ENCODE measurements at places on chromosomes 3 and 15.
A peak's percentile ranks its signal among the peaks of the same experiment; 100 is the strongest.

DNA sequence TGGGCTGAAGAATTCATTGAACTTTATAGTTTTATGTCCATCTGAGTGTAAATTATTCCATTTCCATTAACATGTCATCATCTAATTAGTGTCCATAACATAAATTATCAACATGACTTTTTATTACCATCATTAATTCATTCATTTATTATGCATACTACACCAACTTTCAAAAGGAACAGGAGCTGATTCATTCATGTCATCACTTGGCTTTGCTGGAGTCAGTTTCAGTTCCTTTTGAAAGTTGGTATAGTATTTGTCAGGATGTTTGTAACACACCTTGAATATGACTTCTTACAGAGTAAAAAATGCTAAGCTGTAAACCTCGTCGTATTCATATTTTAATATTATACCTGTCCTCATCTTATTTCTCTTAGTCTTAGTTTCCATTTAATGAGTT is 298.0 kb upstream of the RBMS3 start:
- DNase-seq = no peak

DNA sequence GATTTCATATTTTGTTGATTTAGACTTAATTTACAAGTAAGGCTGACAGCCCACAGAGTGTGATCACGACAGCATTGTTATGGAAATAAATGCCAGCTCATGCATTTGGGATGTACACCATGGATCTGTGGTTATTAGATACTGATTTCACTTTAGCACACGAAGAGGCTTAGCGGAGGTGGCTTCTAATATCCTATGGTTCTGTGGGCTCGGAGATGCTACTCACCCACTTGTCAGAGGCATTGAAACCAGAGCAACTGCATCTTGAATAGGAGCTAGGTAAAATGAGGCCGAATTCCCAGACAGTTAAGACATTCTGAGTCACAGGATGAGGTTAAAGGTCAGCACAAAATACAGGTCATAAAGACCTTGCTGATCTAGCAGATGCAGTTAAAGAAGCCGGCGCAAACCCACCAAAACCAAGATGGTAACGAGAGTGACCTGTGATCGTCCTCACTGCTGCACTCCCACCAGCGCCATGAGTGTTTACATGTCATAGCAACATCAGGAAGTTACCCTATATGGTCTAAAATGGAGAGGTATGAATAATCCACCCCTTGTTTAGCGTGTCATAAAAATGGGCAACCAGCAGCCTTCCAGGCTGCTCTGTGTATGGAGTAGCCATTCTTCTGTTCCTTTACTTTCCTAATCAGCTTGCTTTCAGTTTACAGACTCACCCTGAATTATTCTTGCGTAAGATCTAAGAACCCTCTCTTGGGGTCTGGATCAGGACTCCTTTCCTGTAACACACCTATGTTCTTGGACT is 117.5 kb downstream of the PGPEP1L start:
- no peak for DNase-seq

- DNase-seq = no peak
Observed at GRCh38 chr3:62892045-62892444, 16.8 kb upstream of the CADPS start.

- no peak for DNase-seq
Observed at GRCh38 chr3:143479727-143480126, 360.2 kb downstream of the CHST2 start.

GRCh38 chr15:70777170-70777926 is 14.0 kb upstream of the UACA start:
- DNase-seq = no peak

- DNase-seq = no peak
Observed at GRCh38 chr3:50138266-50139200, 16.6 kb upstream of the SEMA3F start.

- no peak for DNase-seq
Observed at GRCh38 chr3:157390713-157391515, 45.7 kb upstream of the PTX3 start.

DNA sequence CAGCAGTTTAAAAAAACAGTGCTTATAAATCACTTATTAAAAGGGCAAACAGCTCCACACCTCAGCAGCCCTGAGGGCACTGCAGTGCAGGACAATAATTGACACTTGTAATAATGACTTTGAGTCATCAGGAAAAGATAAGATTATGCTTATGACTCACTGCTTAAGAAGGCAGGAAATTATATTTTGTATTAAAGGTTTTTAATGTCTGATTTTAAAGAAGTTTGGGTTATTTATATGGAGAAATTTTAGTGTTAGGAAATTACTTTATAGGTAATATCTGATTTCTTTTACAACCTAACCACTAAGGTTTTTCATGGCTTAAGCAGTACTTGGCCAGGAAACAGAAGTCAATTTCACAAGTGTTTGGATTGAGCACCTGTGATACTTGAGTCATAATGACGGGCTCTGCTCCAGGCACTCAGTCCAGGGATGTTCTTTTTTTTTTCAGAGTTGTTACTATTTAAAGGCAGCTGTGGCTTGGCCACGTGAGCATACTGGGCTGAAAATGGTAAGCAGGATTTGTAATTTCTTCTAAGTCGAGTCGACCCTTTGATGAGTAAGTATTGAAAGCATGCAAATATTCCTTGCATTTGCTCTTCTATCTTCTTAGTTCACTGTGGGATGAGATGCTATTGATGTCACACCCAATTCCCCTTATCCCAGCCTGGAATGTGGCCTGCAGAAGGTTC is 21.6 kb upstream of the SLC6A20 start:
- DNase-seq = no peak

DNA sequence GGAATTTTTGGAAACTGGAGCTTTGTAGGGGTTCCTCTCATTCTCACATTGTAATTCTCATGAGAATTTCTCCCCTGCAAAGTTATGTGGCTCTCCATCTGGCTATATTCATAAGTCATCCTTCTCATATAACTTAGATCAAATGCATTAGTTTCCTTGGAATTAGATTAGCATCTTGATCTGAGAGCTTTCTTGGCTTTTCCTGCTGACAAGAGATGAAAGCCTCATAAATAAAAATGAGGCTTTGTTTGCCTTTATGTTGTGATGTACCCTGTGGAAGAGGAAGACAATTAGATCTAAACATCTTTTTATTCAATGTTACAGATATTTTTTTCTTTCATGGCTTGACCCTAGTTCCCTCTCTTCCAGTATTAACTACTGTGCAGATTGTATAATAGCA is 165.4 kb upstream of the ZPLD1 start:
- DNase-seq = no peak

DNA sequence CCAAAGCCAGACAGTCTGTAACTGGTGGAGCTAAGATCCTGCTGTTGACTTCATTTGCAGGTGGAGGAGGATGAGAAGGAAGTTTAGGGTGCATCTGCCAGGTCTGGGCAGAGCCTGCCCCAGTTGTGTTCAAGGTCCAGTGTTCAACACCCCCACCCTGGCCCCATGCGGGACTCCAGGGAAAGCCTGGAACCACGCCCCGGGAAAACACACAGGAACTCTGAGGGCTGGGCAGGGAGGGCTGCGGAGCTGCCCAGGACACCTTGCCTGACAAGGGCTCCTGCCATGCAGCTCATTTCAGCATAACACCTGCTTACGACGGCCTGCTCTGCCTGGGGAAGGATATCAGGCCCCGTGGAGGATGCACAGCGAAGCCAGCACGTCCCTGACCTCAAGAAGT is 286.3 kb downstream of the XXYLT1 start:
- no peak for DNase-seq

DNA sequence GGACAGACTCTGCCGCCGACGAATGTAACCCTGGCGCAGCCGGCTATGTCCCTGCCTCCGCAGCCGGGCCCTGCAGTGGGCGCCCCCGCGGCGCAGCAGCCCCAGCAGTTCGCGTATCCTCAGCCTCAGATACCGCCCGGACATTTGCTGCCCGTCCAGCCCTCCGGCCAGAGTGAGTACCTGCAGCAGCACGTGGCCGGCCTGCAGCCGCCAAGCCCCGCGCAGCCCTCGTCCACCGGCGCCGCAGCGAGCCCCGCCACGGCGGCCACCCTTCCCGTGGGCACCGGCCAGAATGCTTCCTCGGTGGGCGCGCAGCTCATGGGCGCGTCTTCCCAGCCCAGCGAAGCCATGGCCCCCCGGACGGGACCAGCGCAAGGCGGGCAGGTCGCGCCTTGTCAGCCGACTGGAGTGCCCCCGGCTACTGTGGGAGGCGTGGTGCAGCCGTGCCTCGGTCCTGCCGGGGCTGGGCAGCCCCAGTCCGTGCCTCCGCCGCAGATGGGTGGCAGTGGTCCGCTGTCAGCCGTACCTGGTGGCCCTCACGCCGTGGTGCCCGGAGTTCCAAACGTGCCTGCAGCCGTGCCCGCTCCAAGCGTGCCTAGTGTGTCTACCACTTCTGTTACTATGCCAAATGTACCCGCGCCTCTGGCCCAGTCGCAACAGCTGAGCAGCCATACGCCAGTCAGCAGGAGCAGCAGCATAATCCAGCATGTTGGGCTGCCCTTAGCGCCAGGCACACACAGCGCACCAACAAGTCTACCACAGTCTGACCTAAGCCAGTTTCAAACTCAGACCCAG is 2.4 kb downstream of the TSC22D2 start:
- DNase-seq = peak; percentile 14

DNA sequence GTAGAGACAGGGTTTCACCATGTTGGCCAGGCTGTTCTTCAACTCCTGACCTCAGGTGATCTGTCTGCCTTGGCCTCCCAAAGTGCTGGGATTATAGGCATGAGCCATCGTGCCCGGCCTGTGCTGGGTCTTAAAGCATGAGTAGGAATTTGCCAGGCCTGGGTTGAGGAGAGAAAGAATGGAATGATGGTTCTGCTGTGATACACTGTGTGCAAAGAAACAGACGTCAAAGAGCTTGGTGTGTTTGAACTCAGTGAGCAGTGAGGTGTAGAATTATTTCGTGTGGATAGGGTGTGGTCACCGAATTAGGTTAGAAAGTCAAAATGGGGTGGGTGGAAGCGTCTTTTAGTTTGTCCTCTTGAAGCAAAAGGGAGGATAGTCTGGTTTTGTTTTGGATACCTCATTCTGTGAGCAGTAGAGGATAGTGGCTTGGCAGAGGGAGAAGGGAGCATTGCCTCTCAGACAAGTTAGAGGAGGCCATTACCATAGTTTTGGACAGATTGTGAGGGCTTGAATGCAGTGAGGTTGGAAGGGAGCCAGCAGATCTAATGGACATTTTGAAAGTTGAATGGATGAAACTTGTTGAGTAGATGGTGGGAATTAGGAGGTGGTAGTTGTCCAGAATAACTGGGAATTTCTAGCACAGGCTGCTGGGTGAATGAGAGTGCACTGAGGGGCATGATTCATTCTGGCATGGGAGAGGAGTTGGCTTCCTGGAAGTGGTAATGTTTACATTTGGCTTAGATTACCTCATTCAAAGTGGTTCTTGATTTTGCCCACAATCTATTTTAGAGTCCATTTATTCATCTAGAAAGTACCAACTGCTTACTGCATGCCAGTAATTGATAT is 27.2 kb downstream of the AKAP13 start:
- peak; percentile 35 for DNase-seq

GRCh38 chr3:168878655-168879054 is 782.9 kb upstream of the GOLIM4 start:
- no peak for DNase-seq

GRCh38 chr3:71628522-71628921 is 45.0 kb upstream of the FOXP1 start:
- no peak for DNase-seq

DNA sequence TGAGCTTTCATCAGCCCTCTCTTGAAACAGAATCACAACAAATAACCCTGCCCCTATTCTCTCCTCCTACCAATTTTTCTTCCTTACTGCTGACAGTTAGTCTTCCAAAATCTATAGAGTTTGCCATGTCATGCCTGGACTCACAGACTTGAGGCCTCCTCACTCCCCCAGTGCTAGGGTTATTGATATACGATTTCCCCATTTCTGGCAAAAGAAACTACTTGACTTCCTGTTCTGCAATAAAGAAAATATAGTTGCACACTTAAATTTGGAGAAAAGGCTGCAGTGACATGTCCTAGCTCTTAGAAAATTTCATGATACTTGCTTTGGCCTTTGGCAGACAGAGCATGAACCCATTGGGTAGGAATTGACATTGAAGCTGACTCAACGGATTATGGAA is 75.9 kb downstream of the CYP19A1 start:
- DNase-seq = no peak

DNA sequence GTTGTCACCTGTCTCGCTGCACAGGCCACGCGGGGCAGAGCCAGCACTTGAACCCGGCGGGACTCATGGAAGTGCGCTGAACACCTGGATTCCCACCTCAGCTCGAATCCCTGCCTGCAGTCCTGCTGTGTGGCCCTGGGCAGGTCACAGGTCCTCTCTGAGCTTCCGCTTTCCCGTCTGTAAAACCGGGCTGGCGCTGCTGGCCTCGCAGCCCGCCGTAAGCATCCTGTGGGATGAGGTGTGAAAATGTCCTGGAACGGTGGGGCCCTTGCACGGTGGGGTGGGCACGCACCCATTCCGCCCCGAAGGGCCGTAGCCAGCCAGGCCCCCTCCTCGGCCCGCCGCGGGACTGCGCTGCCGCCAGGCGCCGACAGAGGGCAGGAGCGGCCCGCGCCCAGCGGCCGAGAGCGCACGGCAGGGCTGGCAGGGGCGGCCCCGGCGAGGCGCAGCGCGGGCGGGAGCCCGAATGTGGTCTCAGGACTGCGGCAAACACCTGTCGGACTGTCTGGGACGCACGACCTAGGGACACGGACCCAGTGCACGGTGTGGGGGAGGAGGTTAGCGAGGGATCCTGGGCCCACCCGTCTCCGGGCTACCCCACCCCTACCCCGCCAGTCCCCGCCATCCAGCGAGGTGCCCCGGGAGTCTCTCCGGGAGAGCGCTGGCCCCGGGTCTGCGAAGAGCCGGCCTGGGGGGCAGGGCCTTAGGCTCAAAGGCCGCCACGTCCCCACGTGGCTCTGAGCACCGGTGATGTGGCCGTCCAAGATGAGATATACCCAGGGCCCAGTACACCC is 40.4 kb downstream of the DNAJB8 start:
- peak; percentile 44 for DNase-seq

GRCh38 chr3:194640829-194641228 is 7.6 kb upstream of the TMEM44 start:
- peak; percentile 30 for DNase-seq

DNA sequence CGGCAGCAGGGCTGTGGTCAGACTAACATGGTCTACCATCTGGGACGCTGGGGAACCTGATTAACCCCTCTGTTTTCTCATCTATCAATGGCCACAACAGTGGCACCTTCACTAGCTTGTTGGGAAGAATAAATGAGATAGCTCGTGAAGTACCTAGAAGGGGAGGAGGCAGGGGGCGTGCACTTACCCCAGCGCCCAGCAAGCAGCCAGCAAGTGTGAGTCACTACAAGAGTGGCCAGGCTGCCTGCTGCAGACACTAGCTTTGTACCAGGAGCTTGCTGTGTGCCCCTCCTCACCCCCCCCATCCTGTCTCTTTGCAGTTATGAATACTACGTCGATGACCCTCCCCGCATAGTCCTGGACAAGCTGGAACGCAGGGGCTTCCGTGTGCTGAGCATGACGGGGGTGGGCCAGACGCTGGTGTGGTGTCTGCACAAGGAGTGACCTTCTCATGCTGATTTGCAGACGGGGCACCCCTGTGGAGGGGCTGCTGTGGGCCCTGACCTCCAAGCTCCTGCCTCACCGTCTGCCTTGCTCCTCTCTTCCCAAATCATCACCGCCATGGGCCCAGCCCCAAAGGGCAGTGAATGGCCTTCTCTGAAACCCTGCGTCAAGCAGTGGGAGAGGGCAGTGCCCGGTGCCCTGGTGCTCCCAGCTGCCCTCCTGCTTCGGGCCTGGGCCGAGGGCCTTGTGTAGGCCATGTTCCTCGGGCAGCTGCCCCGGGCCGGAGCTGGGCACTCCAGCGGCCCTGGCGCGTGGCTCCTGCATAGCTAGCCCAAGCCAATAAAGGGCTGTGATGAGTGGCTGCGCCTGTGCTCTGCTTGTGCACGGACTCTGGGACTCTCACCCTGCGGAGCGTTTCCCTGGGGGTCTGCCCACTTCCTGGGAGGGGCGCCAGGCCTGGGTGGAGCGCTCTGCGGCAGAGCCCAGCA is 2.6 kb upstream of the C15orf62 start:
- DNase-seq = no peak
